ENCODE measurements at places on chromosomes 16 and 17.
A peak's percentile ranks its signal among the peaks of the same experiment; 100 is the strongest.

- DNase-seq = no peak
Observed at GRCh38 chr16:50550866-50551641, 2.9 kb downstream of the NKD1 start.

DNA sequence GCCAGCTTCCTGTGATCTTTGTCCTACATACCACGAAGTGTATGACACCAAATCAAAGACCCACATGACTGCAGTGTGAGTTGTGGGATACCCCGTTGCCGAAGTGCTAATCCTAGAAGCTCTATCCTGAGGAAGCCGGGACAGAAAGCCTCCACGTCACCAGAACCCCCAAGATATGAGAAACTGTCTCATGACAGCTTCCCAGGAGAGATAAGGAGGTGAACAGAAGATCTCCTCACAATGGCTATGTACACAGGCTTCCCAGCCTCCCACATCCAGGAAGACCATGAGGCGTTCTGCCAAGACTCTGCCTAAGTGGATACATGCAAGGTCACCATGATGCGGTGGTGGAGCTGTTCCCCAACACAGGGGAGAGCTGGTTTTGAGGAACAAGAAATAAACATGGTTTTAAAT, 37.1 kb downstream of the TRIM25 start:
- DNase-seq = no peak

GRCh38 chr16:6682142-6682811, 650.4 kb upstream of the RBFOX1 start:
- DNase-seq = peak; percentile 4

- DNase-seq = no peak
Observed at GRCh38 chr16:8919089-8919933, 37.2 kb downstream of the LITAFD start.

DNA sequence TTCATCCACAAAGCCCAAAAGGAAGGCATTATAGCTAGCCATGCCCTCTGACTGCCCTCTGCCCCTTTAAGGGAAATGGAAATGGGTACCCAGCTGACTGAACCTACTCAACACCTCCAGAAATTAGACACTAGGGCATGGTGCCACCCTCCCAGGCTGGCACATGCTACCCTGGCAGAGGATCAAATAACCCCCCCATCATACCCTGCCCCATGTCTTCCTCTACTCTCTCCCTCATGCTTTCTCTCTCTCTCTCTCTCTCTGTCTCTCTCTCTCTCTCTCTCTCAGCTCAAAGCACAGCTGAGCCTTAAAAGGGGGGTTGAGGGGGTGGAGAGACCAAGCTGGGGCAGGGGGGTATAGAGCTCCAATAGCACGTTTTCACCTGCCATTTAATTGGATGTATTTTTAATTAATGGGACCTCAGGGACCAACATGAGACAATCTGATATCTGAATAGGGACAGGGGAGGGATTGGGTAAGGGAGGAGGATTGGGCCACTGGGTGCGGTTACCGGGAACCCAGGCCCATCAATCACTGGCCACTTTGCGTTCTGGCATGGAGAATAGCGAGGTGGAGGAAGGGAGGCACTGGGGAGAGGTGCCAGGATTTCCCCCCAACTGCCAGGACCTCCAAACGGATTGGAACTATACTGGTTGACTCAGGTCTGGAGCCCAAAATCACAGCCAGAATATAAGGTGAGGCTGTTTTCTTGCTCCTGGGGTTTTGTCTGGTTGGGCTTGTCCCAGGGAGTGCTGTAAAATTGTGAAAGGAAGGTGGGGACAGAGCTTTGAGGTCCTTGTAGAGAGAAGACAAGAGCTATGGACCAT, 57.8 kb downstream of the NEUROD2 start:
- no peak for DNase-seq

DNA sequence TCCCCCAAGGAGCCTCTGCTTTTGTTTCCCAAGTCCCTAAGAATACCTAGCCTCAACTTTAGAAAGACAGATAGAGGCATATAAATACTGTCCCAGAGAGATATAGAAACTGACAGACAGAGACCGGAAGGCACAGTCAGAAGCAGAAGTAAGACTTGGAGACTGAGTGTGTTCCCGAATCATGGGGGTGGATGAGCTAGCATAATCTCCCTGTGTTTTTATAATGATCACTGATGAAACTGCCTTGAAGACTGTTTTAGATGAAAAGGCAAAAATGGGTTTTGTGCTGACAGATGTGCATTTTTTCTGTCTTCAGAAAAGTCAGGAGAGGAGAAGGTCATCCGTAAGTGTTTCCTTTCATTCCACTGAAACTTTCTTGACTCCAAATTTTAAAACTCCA, 8.3 kb upstream of the PSMD3 start:
- no peak for DNase-seq

DNA sequence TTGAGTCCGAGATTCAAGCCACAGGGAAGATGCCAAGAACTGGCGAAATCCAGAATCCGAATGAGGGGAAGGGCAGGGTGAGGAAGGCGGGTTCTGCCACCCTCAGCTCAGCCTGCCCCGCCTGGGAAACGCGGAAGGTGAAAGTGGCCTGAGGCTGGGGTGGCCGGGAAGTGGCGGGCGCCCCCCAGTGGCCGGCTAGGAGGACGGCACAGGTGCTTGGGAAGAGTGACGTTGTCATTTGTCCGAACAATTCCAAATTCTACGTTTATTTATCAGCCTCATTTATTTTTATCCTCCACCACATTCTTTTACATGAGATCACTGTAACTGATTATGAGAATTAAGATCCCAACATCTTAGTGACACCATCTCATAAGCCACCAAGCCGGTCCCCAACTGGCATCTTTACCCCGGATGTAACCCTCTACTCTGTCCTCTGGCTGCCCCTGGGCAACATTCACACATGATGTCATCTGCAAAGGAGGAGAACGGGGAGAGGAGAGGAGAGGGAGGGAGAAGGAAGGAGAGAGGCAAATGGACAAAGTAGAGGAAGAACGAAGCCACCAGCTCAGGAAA, 21.3 kb downstream of the SRCIN1 start:
- DNase-seq = peak; percentile 66

DNA sequence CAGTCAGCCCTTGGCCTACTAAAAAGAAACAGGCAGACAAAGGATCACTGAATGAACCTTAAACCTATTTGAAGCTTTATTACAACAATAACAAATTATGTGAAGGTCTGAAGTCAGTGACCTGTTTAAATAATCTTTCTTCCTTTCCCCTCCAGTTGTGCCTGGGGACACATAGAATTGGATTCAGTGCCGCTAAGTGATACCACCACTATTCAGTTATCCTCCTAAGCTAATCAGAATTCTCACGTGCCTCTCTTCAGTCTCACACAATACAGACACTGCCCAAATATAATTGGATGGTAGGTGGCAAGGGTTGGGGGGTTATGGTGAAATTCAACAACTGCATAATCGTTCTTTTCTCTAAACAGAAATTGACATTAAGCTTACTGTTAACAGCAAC, 11.4 kb downstream of the TXNDC11 start:
- DNase-seq = no peak

DNA sequence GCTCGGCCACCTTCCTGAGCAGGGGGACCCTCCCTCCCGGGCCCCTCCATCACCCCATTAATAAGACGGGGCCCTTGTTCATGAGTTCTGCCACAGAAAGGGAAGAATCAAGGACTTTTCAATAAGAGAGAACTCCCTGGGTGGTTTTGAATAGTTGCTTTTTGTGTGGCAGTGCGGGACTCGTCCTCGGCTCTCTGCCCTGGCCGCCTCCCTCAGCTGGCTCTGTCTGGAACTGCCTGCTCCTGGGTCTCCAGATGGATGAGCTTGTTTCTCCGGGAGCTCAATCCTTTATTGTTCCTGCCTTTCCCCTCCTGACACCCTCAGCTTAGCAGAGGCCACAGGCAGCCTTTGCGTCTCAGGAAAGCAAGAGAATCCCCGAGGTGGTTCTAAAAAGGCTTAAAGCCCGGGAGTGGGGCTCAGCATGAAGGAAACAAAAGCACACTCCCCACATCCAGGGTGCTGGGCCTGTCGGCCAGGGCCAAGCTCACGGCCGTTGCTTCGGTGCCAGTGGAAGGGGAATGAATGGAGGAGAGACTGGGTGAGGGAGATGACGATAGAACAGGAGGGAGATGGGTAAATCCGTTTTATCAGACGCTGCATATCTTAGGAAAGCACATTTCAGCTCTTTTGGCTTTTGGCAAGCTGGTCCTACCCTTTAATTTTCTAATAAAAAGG, 60.2 kb downstream of the RAI1 start:
- DNase-seq = no peak

DNA sequence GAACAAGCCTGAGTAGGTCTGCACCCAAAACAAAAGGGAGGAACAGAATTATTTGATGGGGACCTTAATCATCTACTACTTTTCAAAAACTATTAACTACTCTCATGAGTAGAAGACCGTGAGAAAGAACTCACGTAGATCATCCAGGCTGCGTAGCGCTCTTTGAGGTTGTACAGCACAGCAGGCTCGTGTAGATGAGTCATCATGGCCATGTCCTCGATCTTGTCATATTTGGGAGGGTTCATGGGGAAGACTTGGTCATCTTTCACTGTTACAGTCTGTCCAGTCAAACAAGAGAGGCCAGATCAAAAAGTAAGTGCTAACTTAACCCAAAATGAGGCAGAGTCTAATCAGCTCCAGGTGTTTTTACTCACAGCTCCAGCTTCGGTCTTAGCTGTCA, 2.3 kb downstream of the MYH1 start:
- no peak for DNase-seq
